ENCODE measurements at places on chromosomes 6 and 20. TPM values are rescaled to one million over a fixed set of nuclear protein-coding genes. Genes with fewer than 3 reads are reported as not detected.

Gene RPS21
- 4,029 TPM for total RNA-seq

Gene RHAG
- not detected for total RNA-seq

Gene HLA-DQB1
- not detected for total RNA-seq

Gene WFDC5
- not detected for total RNA-seq

Gene RAMACL
- total RNA-seq = 1.1 TPM

Gene TRIM31
- total RNA-seq = not detected

All from smooth muscle cell of the coronary artery (primary cell).